ENCODE measurements at places on chromosomes 13 and 19.

DNA sequence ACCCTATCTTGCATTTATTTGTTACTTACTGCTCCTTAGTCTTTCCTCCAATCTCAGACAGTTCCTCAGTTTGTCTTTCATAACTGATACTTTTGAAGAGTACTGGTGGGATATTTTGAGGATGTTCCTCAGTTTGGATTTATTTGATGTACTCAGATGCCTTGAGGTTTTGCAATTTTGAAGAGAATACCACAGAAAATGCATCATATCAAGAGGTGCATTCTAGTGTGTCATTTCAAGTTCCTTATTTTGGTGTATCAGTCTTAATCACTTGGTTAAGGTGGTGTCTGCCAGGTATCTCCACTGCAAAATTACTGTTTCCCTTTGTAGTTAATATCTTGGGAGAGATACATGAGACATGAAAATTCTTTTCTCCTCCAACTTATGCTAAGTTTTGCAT is 75.1 kb downstream of the URI1 start:
- no peak for DNase-seq

GRCh38 chr13:46621133-46621532 is 68.2 kb downstream of the LRCH1 start:
- DNase-seq: no peak

DNA sequence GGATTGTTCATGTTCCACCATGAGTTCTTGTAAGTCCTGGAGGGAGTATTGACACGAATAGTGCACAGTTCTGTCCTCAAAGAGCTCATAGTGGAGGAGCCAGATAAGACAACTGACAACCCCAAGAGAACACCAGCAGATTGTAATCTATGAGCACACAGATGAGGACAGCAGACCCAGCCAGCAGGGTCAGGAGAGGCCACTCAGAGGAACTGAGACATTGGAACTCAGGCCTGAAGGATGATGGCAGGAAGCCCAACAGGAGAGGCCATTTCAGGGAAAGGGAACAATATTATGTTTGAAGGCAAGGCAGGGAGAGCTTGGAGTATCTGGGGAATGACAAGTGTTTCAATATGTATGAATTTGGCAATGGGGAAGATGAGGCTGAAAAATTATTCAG is 63.7 kb upstream of the IPO5 start:
- DNase-seq: no peak

- no peak for DNase-seq
Observed at GRCh38 chr13:25215253-25215575, 43.1 kb upstream of the AMER2 start.

- no peak for DNase-seq
Observed at GRCh38 chr13:39370554-39370953, 232.4 kb downstream of the LHFPL6 start.

Measured in GM23338 (cell line).